Activated effector memory CD4-positive, alpha-beta T cell treated with Interleukin-2 at 50 U/mL for 16 hours (primary cell): ENCODE measurements at places on chromosomes 2 and 18.

- DNase-seq: no peak
Observed at GRCh38 chr2:155190342-155190741, 491.8 kb downstream of the KCNJ3 start.

DNA sequence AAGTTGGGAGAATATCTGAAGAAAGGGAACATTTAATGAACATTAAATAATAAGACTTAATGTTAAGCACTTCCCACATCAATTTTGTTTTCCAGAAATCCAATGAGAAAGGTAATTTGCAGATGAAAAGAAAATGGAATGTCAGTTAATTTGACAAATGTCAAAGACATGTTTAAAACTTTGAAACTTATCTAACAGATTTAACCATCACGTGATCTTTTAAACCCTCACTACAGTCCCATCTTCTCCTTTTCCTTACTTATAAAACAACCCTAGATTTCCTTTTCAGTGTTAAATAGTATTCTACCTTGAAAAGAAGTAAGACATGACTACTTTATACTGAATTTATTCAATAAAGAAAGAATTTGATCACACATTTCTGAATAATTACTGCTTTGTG lies 288.5 kb downstream of the NRXN1 start:
- DNase-seq: no peak

- no peak for DNase-seq
Observed at GRCh38 chr2:97740590-97741182, 27.3 kb downstream of the ZAP70 start.

GRCh38 chr2:54723131-54723995 lies at the start of gene EML6:
Gene EML6 (plus strand): TSS chr2:54723662. CDS start chr2:54725062, 1,400 bp downstream.
- peak; percentile 98 for DNase-seq

DNA sequence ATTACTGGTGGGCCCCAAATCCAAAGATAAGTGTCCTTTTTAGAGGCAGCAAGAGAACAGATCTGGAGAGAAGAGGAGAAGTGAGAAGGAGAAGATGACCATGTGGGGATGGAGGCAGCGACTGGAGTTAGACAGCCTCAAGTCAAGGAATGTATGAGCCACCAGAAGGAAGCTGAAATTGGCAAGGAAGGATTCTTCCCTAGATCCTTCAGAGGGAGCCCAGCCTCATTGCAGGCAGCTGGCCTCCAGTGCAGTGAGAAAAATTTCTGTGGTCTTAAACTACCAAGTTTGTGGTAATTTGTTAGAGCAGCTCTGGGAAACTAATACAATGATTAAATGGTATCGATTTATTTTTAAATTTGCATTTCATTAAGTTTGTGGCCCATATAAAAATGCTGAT lies 167.9 kb downstream of the NCKAP5 start:
- no peak for DNase-seq

GRCh38 chr2:45841752-45842407 lies 190.4 kb downstream of the PRKCE start:
- no peak for DNase-seq

DNA sequence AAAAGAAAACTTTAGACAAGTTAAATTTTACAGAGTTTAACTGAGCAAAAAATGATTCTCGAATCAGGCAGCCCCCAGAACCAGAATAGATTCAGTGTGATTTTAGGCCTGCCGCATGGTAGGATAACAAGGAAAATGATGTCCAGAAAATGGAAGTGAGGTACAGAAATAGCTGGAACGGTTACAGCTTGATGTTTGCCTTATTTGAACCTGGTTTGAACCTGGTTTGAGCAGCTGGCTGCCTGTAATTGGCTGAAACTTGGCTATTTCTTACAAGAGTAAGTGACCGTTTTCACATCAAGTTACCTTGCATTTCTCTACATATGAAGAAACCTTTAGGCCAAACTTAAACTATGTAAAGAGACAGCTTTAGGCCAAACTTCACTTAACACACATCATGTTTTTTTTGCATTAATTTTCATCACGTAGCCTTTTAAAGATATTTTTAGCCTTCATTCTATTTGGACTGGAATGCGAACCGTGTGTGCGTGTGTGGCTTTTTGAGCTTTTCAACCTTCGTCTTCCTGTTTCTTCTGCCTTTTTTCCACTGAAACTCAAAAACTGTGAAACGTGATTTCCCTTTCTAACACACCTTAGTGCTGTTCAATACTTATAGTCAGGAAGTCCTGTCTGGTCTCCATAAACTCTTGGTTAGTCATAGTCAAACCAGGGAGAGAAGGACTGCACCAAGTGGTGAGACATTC lies 4.5 kb upstream of the POLE4 start:
- DNase-seq: no peak

DNA sequence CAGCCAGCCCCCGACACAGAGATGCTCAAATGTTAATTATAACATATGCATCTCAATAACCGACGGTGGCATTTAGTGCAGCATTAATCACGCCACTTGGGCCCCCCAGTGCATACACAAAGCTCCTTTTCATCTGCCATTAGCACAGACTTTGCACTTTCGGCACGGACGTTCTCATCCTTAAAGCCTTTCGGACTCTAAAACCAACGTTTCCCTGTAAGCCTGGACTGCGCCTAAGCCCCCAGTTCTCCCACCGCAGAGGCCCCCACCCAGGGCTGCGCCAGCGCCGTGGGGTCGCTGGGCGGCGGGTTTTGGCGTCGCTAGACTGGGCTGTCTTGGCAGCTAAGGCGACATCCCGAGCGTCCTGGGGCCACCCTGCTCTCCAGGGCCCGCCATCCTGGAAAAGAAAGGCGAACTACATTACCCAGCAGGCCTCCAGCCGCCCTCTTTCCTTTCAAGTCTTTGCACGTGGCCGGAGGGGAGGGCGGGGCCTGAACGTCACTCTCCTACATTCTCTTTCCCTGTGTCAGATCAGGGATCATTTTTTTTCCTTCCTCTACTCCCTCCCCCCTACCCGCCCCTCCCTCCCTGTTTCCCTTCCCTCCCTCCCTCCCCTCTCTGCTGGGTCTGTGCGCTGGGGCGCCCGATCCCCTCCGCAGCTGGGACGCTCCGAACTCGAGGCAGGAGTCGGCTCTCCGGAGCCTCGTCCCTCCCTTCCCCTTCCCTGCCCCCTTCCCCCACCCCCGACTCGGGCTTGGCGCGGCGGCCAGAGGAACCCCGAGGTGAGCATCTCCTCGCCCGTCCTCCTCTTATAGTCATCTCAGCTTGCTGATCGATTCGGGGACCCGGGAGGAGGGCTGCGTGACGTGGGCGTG lies at the start of gene CTIF:
CTIF (plus strand) TSS at position 501 of the 875 bp plus-strand sequence. CDS start 80,535 bp downstream, outside the sequence.
- DNase-seq: peak; percentile 37

GRCh38 chr18:9330419-9330818 lies 4.2 kb upstream of the TWSG1 start:
- DNase-seq: no peak

GRCh38 chr2:221353201-221353600 lies 218.9 kb downstream of the EPHA4 start:
- no peak for DNase-seq

DNA sequence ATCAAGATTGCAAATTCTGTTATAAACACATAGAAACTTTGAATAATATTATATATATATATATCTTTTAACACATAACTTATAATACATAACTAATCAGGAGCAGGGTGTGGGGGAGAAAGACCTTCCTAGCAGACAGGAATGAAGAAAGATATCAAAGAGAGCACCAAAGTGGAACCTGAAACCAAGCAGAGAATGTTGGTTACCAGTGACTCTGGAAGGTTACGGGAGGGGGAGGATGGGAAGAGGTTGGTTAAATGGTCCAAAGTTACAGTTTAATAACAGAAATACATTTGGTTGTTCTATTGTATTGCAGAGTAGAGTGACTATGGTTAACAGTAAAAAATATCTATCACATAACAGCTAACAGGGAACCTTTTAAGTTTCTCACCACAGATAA lies 366.7 kb downstream of the LRRTM4 start:
- DNase-seq: no peak

DNA sequence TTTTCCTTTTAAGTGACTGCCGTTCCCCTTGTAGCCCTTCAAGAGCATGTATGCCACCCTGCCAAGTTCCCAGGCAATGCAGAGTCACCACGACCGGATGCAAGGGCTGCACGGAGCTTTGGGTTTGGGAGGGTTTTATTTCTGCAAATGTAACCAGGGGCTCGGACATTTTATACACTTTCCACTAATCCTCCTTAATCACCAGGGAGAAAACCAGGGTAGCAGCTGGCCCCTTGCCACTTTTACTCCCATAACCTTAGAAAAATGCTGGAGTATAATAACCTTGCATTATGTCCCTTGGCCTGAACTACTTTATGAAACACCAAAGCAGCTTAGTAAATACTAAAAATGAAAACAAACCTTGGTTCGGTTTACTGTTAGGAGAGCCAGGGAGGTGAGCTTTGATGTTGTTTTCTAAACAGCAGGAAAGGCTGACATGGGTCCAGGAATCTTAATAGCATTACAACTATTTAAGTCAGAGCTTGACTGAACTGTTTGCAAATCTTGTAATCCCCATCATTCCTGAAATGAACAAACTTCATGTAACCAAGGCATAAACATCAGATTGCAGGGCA lies 152.8 kb upstream of the RIOK3 start:
- no peak for DNase-seq

GRCh38 chr2:159219394-159219998 lies 67.0 kb downstream of the WDSUB1 start:
- DNase-seq: no peak

DNA sequence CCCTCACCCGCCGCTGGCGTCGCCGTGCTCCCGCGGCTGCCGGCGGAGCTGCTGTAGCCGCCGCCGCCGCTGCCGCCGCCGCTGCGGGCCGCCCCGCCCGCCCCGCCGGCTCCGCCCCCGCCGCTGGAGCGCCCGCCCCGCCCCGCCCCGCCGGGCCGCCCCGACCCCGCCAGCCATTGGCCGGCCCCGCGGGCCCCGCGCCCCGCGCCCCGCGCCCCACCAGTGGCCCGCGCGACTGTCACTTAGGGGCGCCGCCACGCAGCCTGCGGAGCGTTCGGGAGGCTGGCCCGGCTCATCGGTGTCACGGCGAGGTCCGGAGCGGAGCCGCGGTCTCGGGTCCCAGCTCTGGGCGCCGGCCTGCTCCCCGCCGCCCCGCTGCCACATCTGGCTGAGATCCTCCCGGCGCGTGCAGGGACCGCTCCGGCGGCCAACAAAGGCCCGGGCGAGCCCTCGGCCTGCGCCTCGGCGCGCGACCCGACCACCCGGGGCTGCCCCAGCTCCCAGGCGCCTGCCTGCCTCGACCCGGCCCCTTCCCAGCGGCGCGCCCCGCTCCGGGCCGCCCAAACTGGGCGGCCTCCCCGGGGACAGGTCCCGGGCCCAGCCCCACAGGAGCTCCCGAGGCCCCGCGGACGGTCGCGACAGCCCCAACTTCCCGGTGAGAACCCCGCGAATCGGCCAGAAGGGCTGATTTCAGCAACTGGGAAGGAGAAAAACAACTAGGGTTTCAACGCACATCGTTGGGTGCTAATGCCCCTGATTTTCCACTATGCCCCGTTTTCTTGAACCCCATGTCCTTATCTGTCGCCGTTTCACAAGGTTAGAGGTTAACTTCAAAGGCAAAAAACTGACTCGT lies at the start of gene MGAT4A:
MGAT4A (minus strand) TSS at position 92 of the 853 bp plus-strand sequence. CDS start 4,800 bp downstream, outside the sequence.
- peak; percentile 74 for DNase-seq

GRCh38 chr2:144447535-144447934 lies 72.4 kb downstream of the ZEB2 start:
- no peak for DNase-seq

- no peak for DNase-seq
Observed at GRCh38 chr18:67144329-67144728, 372.2 kb downstream of the DSEL start.

DNA sequence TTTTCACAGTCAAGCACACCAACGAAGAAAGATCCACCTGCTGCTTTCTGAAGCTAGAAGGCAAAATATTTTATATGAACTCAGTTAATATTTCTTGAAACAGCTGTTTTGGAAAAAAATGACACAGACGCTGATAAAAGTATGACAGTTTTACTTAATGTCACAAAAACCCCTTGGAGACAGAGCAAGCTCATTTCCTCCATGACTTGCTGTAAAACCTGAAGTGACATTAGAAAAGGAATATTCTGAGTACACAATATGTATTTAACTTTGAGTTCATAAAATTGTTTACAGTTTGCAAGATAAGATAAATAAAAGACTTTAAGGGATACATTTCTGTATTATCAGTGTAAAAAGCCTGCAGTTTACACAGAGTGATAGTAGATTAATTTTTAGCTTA lies 105.4 kb downstream of the DSEL start:
- no peak for DNase-seq

DNA sequence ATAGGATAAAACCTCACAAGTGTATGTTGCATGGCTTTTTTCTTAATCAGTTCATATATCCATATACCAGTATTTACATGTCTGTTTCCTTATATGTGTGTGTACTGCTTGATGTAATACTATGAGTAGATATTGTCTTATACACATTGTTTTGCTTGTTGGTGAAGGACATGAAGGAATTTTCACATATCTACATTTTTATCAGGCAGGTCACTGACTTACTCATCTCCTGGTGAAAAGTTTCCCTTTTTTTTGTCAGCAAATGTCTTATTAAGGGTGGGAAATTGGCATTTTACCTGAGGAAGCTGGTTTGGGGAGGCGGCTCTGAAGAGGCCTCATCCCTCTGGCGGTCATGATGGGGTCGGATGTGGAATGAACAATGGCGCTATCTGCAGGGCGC lies 61.4 kb upstream of the LYPD1 start:
- DNase-seq: no peak

GRCh38 chr2:241386519-241386918 lies 30.4 kb downstream of the FARP2 start:
- DNase-seq: no peak

- no peak for DNase-seq
Observed at GRCh38 chr18:61854578-61855448, 38.0 kb downstream of the RNF152 start.

- no peak for DNase-seq
Observed at GRCh38 chr2:46198966-46199365, 98.2 kb upstream of the EPAS1 start.

- no peak for DNase-seq
Observed at GRCh38 chr18:35542356-35542755, 39.2 kb upstream of the GALNT1 start.

DNA sequence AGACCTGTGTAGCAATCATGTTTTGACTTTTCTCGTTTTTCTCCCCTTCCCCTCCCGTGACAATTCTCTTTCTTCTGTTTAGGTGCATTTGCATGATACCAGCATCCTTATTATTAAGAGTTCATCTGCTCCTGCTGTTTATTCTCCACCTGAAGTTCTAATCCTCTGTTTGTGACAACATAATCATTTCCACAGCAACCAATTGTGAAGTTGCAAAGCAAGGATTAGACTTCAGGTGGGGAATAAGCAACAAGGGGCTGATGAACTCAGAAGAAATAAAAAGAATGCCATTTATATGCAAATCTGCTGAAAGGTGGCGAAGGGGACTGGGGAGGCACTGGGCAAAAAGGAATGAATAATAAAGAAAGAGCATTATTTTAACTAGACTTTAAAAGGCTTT lies 124.8 kb upstream of the LINC00305 start:
- DNase-seq: no peak

DNA sequence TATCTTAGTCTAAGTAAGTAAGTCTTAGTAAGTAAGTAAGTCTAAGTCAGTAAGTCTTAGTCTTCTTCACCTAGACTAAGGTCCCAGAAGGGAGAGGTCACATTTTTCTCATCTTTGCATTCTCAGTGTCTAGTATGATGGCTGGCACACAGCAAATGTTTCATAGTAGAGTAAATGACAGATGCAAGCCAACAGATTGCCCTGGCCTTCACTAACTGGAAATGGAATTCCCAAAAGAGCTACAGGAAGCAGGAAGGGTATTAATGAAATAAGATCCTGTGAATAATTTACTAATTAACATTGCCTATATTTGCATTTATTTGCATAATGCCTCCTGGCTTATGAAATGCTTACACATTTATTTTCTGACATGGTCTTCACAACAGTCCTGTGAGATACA lies 221.6 kb downstream of the RAD51AP2 start:
- no peak for DNase-seq

GRCh38 chr2:65922794-65923193 lies 490.4 kb upstream of the SPRED2 start:
- DNase-seq: no peak

- no peak for DNase-seq
Observed at GRCh38 chr2:71786291-71787107, 333.1 kb downstream of the DYSF start.
